AML-193 (cell line): ENCODE measurements at places on chromosomes 2 and 18.

DNA sequence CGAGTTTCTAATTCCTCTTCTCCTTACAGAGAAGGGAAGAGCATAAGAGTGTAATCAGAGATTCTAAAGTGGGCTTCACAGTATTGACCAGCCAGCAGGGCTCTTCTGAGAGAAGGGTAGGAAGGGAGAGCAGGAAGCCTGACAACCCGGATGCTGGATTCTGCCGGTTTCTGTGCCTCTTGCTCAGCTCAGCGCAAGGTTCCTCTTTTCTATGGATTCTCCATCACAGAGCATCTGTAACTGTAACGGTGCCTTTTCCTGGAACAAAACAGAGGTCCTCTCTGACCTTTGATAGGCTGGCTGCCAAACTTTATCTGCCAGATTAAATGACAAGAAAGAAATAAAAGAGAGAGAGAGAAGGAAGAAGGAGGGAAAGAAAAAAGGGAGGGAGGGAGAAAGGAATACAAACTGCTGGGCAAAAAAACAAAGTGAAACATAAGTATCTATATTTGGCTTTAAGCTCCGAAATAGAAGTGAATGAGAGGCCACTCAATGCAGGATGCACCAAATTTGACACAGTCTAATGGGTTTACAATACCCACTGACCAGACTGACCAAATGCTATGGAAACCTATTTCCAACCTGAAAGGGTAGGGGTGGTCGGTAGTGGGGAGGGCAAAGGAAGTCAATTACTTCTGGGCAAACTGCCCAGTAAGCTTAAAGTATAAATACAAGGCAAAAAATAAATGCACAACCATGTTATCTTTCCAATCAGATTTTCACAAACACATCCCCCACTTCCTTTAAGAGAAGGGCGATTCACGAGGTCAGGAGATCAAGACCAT is 59.2 kb downstream of the PIEZO2 start:
- DNase-seq = no peak

GRCh38 chr2:23410596-23410995 is 25.6 kb downstream of the KLHL29 start:
- DNase-seq = no peak

DNA sequence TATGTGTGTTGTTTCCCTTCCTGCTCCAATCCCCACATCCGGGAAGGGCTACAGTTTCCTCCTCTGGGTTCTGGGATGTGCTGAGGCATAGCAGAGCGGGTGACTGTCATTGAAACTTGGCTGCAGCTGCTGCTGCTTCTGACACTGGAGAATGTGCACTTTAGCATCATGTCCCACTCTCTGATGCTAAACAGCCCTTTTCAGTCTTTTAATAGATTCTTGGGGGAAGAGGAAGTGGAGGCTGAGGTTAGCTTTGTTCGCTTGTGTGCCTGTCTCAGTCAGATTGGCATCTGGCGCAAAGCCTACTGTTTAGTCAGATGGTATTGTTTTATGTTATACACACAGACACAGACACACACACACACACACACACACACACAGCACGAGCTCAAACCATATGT is 136.5 kb upstream of the RND3 start:
- DNase-seq = no peak

GRCh38 chr2:9228088-9228751 is 21.6 kb downstream of the ASAP2 start:
- no peak for DNase-seq

DNA sequence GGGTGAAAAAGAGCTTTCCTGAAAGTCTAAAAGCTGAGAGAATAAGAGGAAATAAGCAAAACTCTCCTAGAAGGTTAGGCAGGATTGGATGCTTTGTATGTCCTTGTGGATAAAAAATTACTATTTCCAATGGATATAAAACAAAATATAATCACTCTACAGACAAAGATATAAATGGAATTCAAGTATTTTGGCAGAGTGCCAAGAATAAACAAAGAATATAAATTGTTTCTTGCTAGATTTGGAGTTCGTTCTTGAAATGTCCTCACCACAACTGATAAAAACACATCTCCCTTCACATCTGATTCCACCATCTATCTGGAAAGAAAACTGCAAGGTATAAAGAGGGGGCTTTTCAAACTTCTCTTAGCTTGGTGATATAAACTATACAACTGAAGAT is 13.3 kb downstream of the SULT1C3 start:
- DNase-seq = no peak

- no peak for DNase-seq
These were observed 235.9 kb downstream of the SETBP1 start for GRCh38 chr18:44916429-44917207.

GRCh38 chr18:62182220-62182619 is 4.6 kb downstream of the PIGN start:
- peak; percentile 60 for DNase-seq

GRCh38 chr18:74644713-74645112 is 47.0 kb downstream of the ZNF407 start:
- DNase-seq = no peak

DNA sequence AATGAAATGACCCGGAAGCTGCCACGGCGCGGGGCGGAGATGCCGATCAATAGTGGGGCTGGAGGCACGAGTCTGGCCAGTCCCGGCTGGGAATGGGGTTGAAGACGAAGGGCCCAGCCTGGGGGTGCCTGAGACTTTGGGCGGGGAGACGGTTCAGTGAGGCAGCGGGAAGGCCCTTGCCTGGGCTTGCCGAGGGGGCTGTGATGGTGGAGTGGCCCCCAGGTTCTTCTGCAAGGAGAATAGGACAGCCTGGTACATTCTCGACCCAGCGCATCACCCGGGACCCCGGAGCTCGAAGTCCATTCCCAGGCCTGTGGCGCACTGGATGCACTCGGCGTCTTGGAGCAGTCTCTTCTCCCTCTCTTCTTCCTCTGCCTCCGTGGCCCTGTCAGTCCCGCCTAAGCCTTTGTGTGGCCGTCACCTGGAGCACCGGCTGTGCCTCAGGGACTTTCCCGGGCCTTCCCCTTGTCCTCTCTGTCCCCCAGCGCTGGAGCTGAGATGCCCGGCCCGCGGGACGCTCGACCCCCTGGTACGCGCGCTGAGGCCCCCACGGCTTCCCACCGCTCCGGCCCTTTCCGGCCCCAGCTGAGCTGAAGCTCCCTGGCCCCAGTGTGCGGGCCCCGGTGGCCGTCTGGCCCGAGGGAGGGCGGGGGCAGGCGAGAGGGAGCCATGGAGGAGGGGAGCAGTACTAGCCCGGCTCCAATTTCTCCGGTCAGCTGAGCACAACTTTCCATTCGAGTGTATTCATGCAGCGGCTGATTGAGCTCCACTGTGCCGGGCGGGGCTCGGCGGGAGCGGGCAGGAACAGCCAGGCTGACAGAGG is 8.0 kb downstream of the SIX3 start:
- DNase-seq = no peak

GRCh38 chr2:240686460-240686859 is 3.8 kb upstream of the AQP12B start:
- no peak for DNase-seq

DNA sequence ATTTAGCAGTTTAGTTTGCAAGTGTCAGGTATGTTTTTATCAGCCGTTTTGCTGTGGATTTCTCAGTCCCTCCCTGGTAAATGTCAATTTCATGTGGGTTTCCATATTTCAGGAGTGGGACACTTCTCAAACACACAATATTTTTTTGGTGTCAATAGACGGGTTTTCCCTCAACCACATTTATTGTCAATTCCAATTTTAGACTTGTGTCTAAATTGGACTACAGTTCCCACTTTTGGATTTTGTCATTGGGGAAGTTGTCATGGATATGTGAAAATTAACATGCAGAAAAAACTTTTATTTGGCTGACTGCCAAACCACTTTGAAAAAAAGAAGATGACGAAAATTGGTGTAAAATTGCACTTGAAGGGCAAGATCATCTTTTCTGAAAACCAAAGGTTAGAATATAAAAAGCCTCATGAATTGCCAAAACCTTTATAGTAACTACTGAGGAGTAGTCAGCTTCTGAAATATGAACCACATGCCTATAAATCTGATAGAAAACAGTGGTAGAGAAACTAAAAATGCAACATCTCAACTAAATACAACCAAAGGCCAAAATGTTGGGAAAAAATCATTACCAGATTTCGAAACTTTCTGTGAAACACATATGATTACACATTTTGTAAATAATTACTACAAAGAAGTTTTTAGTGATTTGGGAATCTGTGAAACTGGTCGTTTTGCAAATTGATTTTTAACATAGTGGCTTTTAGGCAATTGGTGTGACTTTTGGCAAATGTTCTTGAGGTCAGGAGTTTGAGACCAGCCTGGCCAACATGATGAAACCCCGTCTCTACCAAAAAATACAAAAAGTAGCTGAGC is 106.4 kb downstream of the BCL2L11 start:
- DNase-seq = no peak

DNA sequence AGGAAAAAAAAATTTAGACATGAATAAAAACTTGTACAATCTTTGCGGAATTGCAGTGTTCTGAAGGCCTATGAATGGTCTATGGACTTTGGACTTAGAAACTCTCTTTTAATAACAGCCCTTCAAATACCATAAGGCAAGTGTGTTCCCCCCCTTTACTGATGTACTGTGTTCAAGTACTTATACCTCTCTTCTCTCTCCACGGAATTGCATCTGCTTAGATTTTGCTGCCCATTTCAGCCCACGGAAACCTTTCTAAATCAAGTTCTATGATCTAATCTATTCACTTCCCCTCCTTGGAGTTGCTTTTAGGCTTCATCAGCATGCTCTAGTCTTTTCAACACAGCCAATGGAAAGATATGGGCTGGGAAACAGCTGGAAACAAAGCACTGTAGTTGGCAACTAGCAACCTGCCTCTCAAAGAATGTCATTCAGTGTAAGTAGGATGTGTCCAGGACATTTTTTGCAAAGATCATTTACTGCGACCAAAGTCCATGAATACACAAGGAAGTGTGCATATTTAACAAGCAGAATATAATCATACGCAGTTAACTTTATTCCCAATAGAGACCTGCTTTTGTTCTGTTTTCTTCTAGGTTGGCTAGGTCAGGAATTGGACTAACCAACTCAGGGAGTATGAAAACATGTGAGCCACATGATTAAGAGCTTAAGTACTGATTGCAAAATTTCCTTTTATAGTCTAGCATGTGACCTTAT is 58.0 kb downstream of the SLC40A1 start:
- DNase-seq = no peak

DNA sequence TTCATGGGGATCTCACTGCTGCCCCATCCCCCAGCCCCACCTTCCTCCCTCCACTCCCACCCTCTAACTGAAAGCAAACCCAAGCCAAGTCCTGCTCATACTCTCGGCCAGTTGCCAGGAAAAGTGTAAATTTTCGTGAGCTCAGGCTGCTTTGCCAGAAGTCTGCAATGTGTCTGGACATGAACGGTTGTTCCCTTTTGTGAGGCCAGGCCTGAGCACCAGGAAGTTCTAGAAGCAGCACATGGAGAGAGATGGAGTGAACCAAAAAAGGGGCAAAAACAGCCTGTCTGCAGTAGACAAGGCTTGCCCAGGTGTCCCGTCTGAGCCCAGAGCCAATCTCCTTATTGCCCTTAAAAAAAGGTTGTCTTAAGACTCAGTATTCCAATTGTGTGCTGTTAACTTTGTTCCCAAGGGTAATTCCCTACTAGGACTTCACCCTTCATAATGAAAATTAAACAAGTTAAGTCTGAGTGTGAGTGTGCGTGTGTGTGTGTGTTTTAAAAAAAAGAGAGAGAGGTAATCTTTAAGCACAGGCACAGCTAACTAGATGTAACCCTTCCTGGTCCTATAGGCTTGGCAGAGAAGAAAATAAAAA is 247.1 kb downstream of the BCL11A start:
- DNase-seq = no peak

DNA sequence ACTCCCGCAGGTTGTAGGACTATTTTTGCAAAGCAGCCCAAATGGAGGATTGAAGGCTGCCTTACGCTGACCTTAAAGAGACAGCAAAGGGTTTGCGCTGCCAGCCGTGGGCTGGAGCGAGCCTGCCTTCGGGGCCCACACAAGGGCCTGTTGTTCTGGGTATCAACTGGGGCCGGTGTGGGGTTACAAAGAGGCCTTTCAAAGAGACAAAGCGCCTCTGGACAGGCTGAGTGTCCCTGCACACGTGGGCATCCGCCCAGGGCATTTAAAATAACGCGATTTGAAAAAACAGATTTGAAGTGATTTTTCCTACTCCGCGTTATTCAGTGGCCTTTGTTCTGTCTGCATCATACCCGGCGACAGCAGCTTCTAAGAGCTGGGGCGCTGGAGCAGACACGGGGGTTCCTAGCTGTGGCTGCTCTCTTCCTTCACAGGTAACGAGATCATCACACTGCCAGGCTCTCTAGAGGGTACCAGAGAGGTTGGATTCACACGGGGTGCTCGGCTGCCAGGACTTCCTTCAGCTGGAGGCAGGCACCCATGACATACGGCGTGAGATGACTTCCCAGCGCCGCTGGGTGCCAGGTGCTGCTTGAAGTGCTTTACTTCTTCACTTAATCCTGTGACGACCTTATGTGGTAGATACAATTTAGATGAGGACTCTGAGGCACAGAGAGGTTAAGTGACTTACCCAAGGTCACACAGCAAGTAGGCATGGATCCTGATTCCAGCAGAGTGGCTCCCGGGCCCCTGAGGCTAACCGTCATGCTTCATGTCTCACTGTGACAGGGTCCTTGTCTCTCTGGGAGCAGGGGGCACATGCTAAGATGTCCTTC is 32.2 kb downstream of the MAL start:
- DNase-seq = no peak

- no peak for DNase-seq
These were observed 93.1 kb downstream of the TCF4 start for GRCh38 chr18:55494899-55495298.

DNA sequence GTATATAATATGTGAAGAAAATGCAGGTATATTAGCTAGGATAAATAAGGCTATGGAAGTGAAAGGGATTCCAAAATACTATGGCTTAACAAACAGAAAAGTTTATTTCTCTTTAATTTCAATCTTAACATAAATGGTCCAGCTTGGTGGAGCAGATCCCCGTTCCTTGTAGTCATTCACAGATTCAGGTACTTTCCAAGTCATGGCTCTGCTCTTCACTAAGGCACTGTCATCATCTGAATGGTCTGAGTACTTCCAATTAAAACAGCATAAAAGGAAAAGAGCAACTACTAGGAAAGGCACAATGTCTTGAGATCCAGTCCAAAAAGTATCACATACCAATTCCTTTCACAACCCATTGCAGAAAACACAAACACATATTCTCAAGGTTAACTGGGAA is 63.4 kb downstream of the OLA1 start:
- no peak for DNase-seq

DNA sequence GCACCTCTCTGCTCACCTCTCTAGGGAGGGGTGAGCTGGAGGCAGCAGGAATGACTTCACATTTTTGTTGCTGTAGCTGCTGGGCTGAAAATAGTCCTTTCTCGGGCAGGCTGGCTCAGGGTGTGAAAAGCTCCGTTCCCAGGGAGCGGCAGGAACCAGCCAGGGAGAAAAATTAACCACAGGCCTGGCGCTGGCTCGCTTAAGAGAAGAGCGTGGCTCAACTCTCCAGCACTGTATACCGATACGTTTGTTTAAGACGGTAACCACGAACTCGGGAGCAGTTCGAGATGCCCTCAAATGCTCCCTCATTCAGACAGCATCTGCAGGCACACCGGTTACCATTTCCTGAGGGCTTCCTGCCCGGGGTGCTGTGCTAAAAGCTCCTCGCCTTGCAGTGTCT is 129.6 kb downstream of the CELF4 start:
- DNase-seq = no peak

- DNase-seq = no peak
These were observed 260.6 kb downstream of the CLIP4 start for GRCh38 chr2:29375843-29376242.

- DNase-seq = peak; percentile 64
These were observed at the start of gene FAM136A for GRCh38 chr2:70301344-70302194. TSS of gene FAM136A (minus strand) at chr2:70302067. CDS start at chr2:70302011, 56 bp downstream.

- no peak for DNase-seq
These were observed 121.7 kb upstream of the GLI2 start for GRCh38 chr2:120613742-120614571.
